NCI-H1092 treated with DMSO at 0.1 percent for 48 hours (cell line): ENCODE measurements at places on chromosomes 7 and 10.
A peak's percentile ranks its signal among the peaks of the same experiment; 100 is the strongest.

DNA sequence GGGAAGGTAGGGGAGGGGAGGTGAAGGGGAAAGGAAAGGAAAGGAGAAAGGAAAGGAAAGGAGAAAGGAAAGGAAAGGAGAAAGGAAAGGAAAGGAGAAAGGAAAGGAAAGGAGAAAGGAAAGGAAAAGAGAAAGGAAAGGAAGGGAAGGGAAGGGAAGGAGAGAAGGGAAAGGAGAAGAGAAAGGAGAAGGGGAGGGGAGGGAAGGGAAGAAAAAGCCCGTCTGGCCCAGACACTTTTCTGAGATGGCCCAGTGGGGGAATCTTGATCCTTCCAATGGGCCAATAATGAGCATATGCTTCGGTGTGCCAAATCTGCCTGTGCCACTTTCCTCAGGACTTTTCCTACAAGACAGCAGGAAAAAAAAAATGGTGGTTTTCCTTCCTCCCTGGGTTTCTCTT lies 64.5 kb downstream of the CH25H start:
- DNase-seq = no peak

DNA sequence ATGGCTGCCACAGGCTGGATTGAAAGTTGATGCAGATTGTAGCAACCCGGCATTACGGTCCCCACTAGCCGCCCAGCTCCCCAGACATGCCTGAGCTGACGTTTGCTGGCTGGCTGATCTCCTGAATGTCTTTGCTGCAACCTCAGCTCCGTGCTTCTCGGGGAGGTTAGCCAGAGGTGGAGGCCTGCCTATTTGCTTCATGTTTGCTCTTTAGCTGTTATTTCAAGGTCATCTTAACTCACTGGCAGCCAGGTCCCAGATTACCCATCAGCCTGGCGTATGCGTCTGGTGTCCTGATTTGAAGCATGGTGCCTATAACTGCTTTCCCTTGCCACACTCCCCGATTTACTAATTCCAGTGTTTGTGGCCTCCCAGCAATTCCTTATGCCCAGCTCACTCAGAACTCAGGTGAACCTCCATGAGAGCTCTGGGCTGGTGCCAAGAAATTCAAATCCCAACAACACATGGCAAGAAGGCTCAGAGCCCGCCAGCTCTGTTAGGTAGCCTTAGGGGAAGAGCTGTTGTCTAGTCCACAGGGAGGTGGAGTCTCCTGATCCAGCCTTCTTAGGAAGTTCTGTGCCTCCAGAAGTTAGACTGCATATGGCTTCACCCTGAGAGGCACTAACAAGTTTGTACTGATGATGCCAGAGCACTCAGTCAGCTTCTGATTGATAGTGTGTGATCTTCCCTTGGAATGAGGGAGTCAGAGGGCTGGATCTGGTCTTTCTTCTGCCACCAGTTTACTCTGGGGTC lies 69.7 kb upstream of the EXOC4 start:
- peak; percentile 79 for DNase-seq

DNA sequence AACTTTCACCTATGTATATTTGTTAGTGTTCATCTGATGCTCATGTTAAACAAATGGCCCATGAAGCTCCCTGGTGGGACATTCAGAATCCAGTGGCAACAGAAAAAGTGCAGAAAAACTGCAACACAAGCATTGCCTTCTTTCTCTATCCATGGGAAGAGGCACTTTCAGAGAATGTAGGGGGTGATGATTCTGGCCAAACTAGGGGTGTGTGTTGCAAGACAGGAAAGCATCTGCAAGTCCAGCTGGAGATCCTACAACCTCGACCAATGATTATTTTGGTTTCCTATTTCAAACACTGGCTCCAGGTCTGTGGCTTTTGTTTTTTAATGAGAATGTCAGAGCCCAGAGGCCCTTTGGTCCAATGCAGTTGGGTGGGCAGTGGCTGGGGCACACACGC lies 198.7 kb downstream of the CXCL12 start:
- DNase-seq = no peak

DNA sequence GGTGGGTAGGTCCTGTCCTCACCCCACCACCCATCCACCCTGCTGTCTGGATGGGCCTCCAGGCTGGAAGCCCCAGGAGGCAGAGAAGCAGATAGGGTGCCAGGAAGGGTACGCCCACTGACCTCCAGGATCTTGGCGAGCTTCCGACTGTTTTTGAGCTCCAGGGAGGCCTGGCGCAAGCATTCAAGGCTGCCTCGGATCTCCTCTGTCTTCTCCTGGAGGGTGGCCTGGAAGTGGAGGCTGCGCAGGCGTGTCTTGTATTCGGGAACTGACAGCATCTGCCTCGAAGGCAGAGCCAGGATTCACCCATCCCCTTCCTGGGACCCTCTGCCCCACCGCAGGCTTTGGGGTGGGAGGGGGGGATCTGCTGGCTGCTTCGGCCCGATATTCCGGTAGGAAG lies 48.4 kb downstream of the GRID2IP start:
- no peak for DNase-seq

DNA sequence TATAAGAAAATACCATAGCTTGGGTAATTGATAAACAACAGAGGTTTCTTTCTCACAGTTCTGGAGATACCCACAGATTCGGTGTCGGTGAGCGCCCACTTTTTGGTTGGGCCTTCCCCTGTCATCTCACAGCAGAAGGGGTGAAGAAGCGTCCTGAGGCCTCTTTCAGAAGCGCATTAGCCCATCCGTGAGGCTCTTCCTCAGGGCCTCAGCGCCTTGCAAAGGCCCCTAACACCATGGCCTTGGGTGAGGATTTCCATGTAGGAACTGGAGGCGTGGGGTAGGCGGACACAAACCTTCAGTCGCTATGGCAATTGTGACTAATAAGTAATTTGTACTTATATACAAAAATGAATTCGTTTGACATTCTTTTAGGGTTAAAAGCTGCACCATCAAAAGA lies 316.0 kb downstream of the PTPRN2 start:
- no peak for DNase-seq

- no peak for DNase-seq
Observed at GRCh38 chr7:122688400-122688998, 10.4 kb downstream of the RNF133 start.

- DNase-seq = no peak
Observed at GRCh38 chr7:140200061-140200989, 23.5 kb upstream of the KDM7A start.

DNA sequence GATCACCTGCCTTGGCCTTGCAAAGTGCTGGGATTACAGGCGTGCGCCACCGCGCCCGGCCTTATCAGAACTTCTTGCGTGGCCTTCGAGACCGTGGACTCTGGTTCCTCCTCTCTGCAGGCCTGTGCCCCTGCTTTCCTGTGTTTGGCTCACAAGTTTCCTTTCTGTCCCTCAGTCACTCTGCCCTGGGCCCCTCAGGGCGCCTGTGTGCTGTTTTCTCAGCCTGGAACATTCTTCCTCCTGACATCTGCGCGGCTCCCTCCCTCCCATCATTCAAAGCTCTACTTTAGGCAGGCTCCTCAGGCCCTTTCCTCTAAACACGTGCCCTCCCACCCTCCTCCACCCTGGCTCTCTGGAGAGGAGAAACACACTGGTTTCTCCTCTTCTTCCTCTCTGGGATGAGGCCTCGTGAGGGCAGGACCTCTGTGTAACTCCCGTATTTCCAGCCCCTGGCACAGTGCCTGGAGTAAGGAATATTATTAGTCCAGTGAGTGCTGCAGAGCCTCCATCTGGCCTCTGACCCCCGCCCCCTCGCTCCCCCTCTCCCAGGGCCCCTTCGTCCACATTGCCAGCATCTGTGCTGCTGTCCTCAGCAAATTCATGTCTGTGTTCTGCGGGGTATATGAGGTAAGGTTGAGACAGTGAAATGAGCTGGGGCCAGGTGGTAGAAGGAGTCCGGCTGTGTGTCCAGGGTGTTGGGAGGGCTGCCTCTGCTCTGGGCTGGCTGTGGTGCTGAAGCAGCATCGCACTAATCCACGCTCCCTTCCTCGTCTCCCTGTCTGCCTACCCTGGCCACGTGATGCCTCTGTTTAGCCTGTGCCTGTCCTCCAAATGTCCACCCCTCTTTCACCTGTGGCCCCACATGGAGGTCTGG lies 7.1 kb downstream of the CLCN1 start:
- no peak for DNase-seq

DNA sequence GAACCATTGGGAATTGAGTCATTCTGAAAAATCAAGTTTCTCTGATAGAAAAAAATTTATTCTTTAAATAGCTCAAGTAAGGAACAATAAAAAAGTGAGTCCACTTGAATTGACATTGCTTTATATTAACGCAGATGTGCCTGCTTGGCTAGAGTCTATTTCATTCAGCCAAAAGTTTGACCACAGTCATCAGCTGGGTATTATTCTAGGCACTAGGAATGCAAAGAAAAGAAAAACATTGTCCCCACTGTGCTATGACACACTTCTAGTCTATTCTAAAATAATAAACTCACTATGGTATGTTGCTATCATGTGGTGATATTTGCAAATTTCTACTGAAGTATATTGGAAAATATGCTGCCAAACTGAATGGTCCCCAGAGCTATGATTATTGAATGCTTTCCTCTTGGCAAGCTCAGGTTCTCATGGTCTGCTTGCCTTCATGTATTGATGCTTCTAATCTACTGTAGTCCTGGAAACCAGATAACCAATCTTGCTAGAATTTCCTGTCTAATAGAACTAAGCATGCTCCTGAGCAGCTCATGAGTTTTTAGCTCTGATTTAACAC lies 8.3 kb downstream of the SFRP4 start:
- no peak for DNase-seq
